ENCODE measurements at places on chromosomes 7 and 10. TPM values are rescaled to one million over a fixed set of nuclear protein-coding genes. Genes with fewer than 3 reads are reported as not detected.

- H3K36me3 ChIP-seq: peaks cover 12% of the 10 kb centered on the region
- no peaks in the 10 kb centered on the region for H3K27me3 ChIP-seq
- H3K4me1 ChIP-seq: peaks cover 45% of the 10 kb centered on the region
- DNase-seq: peak; percentile 50
- peak overlapping the region; percentile 65 for H3K27ac ChIP-seq
Observed at GRCh38 chr7:2258661-2259365, 16.8 kb downstream of the NUDT1 start.

- H3K36me3 ChIP-seq: no peaks in the 10 kb centered on the region
- no peaks in the 10 kb centered on the region for H3K4me1 ChIP-seq
- no peak overlapping the region for H3K27ac ChIP-seq
Observed at GRCh38 chr7:157962458-157963306, 624.9 kb downstream of the PTPRN2 start.

DNA sequence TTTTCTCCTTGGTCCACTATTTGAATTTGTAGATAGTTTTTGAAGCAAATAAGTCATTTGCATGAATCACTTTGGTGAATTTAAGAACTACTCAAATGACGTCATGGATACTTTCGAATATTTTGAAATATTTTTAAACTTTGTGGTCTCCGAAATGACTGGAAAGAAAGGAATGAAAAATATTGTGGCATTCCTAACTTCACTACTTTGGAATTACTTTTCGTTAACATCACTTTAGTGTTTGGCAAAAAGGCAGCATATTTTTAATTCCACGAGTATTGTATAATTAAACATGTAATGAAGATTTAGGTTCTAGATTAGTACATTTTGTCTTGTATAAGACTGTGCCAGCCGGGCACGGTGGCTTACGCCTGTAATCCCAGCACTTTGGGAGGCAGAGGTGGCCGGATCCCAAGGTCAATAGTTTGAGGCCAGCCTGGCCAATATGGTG lies 35.3 kb upstream of the ZRANB1 start:
- no peak overlapping the region for H3K4me3 ChIP-seq
- H3K4me1 ChIP-seq: no peaks in the 10 kb centered on the region
- H3K27me3 ChIP-seq: peaks cover 3% of the 10 kb centered on the region
- no peaks in the 10 kb centered on the region for H3K36me3 ChIP-seq
- no peak for DNase-seq

GRCh38 chr7:143000648-143001047 lies 26.3 kb downstream of the OR9A2 start:
- no peak overlapping the region for H3K4me3 ChIP-seq
- DNase-seq: no peak
- no peaks in the 10 kb centered on the region for H3K4me1 ChIP-seq
- H3K36me3 ChIP-seq: no peaks in the 10 kb centered on the region
- no peak overlapping the region for H3K27ac ChIP-seq

GRID2IP gene
- total RNA-seq: not detected

DNA sequence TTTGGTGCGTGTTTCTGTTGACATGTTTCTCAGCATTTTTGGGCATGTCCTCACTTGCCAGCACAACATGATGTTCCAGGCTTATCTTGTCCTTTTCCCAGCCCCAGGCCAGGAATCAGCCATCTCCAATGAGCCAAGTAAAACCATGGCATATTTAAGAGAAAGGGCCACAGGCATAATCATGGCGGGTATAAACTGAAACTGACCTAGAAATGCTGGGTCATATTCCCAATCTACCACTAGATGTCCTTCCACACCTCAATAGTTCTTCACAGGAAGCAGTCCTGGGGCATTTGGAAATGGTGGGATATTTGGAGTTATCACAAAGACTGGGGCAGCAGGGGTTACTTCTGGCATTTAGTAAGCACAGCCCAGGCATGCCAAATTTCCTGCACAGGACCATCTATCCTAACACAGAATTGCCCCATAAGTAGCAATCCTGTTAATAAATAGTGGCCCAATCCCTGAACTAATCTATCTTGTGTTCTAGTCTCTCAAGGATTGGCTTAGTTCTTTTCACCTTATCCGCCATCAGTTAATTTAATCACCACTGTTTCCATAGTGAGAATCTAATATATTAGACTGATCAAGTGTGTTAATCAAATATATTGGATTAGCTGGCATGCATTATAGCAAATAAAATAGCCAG lies 101.6 kb downstream of the NPSR1 start:
- H3K27ac ChIP-seq: no peak overlapping the region
- no peaks in the 10 kb centered on the region for H3K36me3 ChIP-seq
- DNase-seq: no peak

DNA sequence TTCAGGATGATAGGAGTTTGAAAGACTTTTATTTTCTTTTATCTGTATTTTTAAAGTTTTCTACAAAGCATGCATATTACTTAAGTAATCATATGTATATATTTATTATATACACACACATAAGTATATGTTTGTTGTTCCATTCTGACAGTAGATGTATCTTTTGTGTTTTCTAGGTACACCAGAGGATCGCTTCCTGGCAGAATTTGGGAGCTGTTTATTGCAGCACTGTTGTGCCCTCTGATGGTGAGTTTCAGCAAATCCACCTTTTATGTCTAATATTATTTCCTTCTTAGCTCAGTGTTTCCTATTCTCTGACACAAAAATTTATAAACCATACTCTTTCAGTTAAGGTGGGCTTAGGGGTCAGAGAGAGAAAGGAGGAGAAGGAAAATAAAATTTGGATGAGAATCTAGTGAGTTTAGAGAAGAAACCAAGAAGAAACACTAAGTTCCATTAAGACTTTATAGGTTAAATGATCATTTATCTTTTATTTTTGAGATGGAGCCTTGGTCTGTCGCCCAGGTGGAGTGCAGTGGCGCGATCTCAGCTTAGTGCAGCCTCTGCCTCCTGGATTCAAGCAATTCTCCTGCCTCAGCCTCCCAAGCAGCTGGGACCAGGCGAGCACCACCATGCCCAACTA lies 59.2 kb upstream of the OIT3 start:
- no peaks in the 10 kb centered on the region for H3K36me3 ChIP-seq
- no peak overlapping the region for H3K4me3 ChIP-seq
- H3K27ac ChIP-seq: no peak overlapping the region
- peak; percentile 28 for DNase-seq

DNA sequence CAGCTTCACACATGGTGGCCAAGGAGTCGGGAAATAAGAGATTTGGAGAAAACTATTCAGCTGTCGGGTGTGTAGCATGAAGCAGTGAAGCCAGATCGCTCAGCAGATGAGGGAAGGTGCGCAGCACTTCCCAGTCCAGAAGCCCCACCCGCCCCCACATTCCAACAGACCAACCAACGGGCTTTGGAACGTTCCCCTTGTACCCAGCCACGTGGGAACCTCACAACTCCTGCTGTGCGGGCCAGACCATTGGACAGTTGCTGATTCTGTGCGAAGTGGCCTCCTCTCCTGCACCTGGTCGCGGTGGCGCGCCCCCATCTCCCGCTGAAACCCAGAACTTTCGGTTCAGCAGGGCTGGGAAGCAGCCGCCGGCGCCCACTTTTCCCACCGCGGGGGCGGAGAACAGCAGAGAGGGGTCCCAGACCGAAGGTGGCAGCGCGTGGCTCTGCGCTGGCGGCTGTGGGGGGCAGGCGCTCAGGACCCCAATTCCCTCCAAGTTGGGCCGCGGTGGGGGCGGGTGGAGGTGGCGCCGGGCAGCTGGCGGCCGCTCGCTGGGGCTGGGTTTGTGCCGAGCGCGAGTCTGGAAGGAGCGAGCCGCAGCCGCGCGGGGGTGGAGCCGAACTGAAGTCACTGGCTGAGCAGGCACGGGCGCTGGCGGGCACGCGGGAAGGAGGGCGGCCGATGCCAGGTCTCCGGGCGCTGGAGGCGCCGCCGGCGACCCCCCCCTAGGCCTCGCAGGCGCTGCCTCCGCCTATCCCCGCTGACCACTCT lies 1301.5 kb upstream of the SORCS1 start:
- DNase-seq: no peak
- H3K36me3 ChIP-seq: no peaks in the 10 kb centered on the region
- no peak overlapping the region for H3K4me3 ChIP-seq
- peaks cover 2% of the 10 kb centered on the region for H3K27me3 ChIP-seq
- H3K27ac ChIP-seq: no peak overlapping the region

DNA sequence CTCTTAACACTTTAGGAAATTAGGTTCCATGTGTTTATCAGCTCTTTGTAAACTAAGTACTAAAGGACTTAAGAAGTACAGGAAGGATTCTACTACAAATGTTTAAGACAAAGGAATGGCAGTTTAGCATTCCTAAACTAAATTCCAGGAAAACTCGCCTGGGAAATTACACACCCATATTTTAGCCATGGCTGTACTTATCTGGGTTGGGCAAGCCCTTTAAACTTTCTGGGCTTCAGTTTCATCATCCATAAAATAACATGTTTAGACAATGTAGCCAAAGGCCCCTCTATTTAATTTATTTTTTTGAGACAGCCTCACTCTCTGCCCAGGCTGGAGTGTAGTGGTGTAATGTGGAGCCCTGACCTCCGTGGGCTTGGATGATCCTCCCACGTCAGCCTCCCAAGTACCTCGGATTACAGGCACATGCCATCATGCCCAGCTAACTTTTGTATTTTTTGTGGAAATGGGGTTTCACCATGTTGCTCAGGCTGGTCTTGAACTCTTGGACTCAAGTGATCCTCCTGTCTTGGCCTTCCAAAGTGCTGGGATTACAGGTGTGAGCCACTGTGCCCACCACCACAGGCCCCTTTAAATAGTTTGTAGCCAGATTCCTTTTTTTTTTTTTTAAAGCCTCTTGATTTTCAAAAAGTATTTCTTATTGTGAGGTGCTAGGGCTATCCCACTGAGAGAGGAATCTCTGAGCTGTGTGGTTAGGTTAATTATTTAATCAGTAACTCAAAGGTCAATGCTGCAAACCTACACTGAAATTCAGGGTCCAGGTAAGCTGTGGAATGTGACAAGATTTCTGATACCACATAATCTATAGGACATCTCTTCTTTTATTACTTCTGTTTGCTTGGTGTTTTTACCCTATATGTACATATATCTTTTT lies 32.1 kb downstream of the TMEM60 start:
- no peak for DNase-seq
- no peaks in the 10 kb centered on the region for H3K36me3 ChIP-seq
- H3K27me3 ChIP-seq: no peaks in the 10 kb centered on the region
- no peak overlapping the region for H3K27ac ChIP-seq
- no peak overlapping the region for H3K4me3 ChIP-seq
- no peaks in the 10 kb centered on the region for H3K4me1 ChIP-seq

FGF8 gene
- not detected for total RNA-seq

FAM25A gene
- not detected for total RNA-seq

MYO3A gene
- total RNA-seq: not detected

ZNF107 gene
- 10.8 TPM for total RNA-seq

- H3K4me3 ChIP-seq: no peak overlapping the region
- H3K27me3 ChIP-seq: no peaks in the 10 kb centered on the region
- H3K27ac ChIP-seq: no peak overlapping the region
- no peak for DNase-seq
- no peaks in the 10 kb centered on the region for H3K36me3 ChIP-seq
- H3K4me1 ChIP-seq: no peaks in the 10 kb centered on the region
Observed at GRCh38 chr10:131000743-131001142, 310.8 kb downstream of the TCERG1L start.

- no peak overlapping the region for H3K27ac ChIP-seq
- H3K27me3 ChIP-seq: no peaks in the 10 kb centered on the region
- H3K4me1 ChIP-seq: no peaks in the 10 kb centered on the region
Observed at GRCh38 chr7:84191842-84192241, 2.7 kb downstream of the SEMA3A start.

DNA sequence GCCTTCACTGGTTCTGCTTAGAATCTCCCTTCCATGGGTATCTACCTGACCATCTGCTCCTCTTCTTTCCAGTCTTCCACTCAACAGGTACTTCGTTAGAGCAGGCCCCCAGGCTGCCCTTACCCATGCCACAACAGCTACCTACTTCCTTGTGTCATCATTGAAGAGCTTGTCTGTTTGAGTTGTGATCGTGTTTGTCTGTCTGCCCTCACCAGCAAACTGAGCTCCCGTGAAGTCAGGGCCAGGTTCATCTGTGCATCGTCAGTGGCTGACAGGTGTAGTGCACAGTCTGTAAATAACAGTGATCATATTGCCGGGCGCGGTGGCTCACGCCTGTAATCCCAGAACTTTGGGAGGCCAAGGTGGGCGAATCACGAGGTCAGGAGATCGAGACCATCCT lies 5.0 kb downstream of the NIPSNAP2 start:
- no peaks in the 10 kb centered on the region for H3K27me3 ChIP-seq
- no peaks in the 10 kb centered on the region for H3K4me1 ChIP-seq
- H3K36me3 ChIP-seq: no peaks in the 10 kb centered on the region
- DNase-seq: no peak

- H3K27me3 ChIP-seq: no peaks in the 10 kb centered on the region
- no peaks in the 10 kb centered on the region for H3K36me3 ChIP-seq
- no peak overlapping the region for H3K27ac ChIP-seq
- no peak for DNase-seq
- H3K4me3 ChIP-seq: no peak overlapping the region
Observed at GRCh38 chr7:84447636-84448293, 253.2 kb upstream of the SEMA3A start.

CALML5 gene
- not detected for total RNA-seq

RPEL1 gene
- total RNA-seq: not detected

- no peak overlapping the region for H3K4me3 ChIP-seq
- H3K4me1 ChIP-seq: no peaks in the 10 kb centered on the region
- H3K27ac ChIP-seq: no peak overlapping the region
- no peaks in the 10 kb centered on the region for H3K36me3 ChIP-seq
Observed at GRCh38 chr7:32091608-32092210, 21.5 kb upstream of the PDE1C start.

SNCG gene
- total RNA-seq: 0.33 TPM

DNA sequence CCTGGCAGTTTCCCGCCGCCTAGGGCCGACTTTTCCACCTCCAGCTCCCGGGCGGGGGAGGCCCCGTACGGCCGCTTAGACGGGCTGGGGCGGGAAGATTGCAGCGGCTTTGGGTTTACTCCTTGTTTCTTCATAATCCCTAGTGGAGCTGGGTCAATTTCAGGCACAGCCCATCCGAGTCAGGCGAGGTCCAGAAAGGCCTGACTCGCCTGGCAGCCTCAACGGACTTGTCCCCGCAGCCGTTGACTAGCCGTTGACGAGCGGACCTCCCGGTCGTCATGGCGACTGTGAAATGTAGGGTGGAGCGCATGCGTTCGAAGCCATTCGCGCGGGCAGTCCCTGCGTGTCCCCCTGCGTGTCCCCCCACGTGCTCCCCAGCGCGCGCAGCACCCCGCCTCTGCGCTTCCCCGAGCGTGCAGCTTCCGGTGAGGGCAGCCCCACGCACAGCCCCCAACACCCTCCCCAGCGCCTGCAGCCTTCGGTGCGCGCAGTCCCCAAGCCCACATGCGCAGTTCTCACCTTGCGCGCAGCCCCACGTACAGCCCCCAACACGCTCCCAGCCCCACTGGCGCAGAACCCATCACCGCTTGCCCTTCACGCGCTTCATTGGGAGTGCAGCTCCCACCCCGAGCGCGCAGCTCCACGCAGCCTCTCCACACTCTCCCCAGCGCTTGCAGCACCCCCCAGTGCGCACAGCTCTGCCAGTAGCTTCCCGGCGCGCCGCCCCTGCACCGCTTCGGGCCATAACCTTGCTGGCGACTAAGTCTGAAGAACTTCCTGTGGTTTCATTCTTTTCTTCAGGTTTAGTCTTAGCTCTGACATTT lies 67.8 kb downstream of the TBX20 start:
- no peaks in the 10 kb centered on the region for H3K4me1 ChIP-seq
- no peaks in the 10 kb centered on the region for H3K36me3 ChIP-seq
- no peaks in the 10 kb centered on the region for H3K27me3 ChIP-seq
- H3K27ac ChIP-seq: no peak overlapping the region
- no peak overlapping the region for H3K4me3 ChIP-seq
- no peak for DNase-seq

Data from GM12878 (cell line).